CD14-positive monocyte (primary cell): ENCODE measurements at places on chromosomes 16 and 17.

DNA sequence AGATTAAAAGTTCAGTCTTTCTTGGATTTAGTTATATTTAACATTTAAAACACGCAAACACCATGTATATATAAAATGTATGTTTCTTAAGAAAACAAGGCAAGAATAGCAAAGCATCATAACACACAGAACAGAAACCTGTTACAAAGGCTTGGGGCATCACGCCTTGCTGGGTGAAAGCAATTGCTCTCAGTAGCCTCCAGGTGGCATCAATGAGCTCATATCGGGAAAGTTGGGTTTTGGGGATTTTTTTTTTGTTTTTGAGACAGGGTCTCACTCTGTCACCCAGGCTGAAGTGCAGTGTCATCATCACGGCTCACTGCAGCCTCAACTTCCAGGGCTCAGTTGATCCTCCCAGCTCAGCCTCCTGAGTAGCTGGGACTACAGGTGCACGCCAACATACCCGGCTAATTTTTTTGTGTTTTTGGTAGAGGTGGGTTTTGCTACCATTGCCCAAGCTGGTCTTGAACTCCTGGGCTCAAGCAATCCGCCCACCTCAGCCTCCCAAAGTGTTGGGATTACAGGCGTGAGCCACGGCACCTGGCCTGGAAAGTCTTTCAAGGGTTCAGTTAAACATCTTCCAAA, 56.9 kb downstream of the CYB5D2 start:
- DNase-seq = peak; percentile 17

GRCh38 chr17:46916211-46916610, 6.7 kb upstream of the GOSR2 start:
- no peak for DNase-seq

- peak; percentile 81 for DNase-seq
Measured at GRCh38 chr16:3618769-3619141, 7.3 kb upstream of the SLX4 start.

GRCh38 chr16:682493-683395, 1.4 kb downstream of the JMJD8 start:
- no peak for DNase-seq

DNA sequence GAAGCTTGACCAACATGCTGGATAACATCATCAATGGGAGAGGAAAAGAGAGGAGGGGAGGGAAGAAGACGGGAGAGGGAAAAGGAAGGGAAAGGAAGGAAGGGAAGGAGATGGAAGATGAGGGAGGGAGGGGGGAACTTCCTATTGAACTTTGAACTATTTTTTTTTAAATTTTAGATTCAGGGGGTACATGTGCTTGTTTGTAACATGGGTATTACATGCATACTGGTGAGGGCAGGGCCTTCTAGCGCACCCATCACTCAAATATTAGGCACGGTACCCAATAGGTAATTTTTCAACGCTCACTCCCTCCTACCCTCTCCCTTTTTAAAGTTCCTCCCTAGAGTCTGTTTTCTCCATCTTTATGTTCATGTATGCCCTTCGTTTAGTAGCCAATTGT, 383.2 kb upstream of the XYLT1 start:
- no peak for DNase-seq

DNA sequence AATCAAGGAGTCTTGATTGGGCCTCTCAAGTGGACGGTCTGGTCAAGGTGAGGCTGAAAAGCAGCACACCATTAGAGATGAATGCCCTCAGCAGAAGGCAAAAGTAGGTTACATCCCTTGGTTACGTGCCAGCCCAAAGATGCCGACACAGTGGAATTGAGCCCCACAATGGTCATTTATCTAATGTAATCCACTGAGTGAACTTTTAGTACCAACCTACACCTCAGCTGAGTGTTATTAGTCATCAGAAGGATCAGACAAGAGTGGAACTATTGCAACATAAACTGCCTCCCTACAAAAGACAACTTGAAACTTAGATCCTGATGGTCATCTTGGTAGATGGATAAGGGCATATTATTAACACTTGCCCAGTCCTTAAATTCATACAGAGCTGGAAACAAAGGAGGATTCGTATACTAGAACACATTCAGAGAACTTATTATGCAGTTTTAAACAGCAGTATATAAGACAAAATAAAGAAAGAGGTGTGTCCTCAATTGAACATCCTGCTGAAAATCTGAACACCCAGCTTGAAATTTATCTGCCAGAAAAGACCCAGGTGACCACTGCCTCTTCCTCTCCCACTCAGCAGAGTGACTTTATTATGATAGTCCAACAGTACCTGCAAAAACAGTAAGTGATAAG, 2.8 kb downstream of the DCUN1D3 start:
- DNase-seq = no peak

DNA sequence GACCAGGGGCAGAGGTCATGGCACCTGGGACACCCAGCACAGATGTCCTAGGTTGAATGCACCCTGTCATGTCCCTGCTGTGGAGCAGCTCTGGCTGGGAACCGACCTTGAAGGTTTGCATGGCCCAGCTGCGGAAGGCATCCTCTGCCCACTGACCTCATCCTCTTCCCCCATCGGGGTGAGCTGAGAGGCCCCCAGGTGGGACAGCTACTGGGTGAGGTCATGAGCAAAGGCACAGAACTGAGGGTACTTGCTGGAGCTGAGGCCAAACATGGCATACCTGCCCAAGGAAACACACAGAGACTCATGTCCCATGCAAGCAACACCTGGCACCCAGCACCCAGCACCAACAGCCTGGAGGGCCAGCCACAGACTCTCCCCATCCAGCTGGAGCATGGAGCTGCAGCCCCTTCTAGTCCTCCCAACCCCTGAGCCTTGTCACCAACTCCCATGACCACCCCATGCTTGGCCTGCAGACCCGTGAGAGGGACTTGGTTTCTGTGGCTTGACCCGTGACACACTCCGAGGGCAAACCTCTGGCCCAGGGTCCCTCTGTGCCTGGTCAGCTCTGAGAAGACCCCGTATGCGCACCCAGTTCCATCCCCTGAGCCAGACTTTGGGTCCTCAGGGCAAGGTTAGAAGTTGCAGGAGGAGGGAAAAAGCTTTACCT, 33.1 kb downstream of the LGALS9 start:
- no peak for DNase-seq
